Cardiac septum (tissue), 1 donor: ENCODE measurements at places on chromosomes 2 and 18. TPM values are rescaled to one million over a fixed set of nuclear protein-coding genes. Genes with fewer than 3 reads are reported as not detected.

- DNase-seq, result no peak
Observed at GRCh38 chr2:64711252-64711800, 57.6 kb upstream of the SERTAD2 start.

The MARCHF4 gene
- total RNA-seq, result not detected

The SPATA3 gene
- total RNA-seq, result not detected

The LYPD1 gene
- total RNA-seq, result 3.3 TPM

The FAM237A gene
- total RNA-seq, result 1.9 TPM

The SCYGR4 gene
- total RNA-seq, result not detected

The STEAP3 gene
- total RNA-seq, result 10.7 TPM

DNA sequence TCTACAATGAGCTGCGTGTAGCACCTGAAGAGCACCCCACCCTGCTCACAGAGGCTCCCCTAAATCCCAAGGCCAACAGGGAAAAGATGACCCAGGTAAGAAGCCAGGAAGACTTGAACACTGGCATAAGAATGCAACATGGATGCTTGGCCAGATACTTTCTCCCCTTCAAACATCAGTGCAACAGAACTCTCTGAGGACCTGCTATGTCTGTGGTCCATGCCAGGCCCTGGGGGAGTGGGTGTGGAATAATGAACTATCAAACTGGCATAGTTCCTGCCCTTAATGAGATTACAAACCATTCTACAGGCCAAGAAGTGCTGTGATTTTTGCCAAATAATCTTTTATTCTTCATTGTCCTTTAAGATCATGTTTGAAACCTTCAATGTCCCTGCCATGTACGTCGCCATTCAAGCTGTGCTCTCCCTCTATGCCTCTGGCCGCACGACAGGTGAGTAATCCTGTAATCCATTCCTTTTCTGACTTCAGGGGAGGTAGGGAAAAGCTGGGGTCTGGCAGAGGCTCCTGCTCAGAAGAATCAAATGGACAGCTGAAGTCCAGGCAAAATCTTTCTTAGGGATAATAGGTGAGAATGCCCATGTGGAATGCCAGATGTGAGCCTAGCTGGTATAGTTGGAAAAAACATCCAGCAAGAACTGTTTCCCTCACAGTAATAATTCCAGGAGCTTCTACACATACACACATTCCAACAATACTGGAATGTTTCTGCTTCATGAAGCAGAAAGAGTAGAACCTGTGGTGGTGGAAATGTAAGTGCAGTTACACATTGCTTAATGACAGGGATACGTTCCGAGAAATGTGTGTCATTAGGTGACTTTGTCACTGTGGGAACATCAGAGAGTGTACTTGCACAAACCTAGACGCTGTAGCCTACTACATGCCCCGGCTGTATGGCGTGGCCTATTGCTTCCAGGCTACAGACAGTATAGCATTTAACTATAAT is 16.2 kb downstream of the ACTG2 start:
- no peak for DNase-seq

The ITPRIPL1 gene
- total RNA-seq, result 0.83 TPM

The MPP4 gene
- not detected for total RNA-seq

- no peak for DNase-seq
Observed at GRCh38 chr2:106147159-106147558, 46.9 kb downstream of the UXS1 start.

The TBR1 gene
- 0.05 TPM for total RNA-seq

DNA sequence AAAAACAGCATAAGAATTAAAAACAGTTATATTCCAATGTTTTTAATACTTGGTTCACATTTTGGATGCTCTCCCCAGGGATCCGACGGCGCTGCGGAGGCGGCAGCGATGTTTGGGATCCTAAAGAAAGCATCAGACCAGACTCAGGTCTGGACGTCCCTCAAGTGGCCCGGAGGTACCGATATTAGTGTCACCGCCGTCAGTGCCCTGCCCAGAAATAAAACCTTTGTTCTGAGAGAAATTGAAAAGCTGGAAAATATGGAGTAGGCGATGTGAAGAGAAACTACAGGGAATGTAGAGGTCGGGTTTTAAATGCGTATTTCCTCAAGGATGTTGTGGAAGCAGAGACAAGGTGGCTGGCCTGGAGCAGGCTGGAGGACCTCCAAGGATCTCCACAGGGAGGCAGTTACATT is 683 bp upstream of the TBC1D8 start:
- no peak for DNase-seq

The GBX2 gene
- not detected for total RNA-seq

GRCh38 chr18:11714244-11714918 is 25.3 kb downstream of the GNAL start:
- no peak for DNase-seq

The CNGA3 gene
- total RNA-seq, result not detected

GRCh38 chr2:223464071-223464470 is 138.1 kb downstream of the SCG2 start:
- no peak for DNase-seq

DNA sequence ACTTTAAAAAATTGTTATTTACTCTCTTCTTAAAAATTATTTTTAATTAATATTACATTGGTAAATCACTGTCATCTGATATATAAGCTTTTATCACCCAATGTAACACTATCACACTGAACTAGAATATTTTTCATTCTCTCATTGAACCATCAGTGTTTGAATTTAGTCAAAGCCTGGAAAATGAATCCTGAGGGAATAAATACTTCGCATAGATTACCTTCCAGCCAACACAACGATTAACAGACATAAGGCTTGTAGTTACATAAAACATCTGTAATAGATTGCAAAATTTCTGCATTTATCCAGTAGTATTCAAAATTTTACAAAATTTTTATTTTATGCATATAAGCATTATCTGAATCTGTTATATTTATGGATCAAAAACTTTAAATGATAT is 314.9 kb downstream of the ERBB4 start:
- no peak for DNase-seq

DNA sequence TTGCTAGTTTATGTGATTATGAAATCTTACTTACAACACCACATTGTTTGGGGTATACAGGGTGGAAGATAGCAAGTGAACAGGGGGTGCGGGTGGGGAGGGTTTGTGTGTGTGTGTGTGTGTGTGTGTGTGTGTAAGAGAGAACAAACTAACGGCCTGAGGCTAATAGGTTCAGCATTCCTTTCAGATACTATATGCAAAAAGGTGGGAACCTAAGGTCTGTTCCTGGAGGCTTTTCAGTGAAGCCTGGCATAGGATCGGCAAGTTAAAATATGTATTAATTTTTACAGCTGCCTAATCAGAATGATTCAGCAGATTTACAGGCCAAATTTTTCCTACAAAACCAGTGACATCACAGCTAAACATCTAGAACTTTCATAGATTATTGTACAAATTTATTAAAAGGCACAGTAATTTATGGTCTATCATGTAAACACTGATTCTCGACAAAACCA is 7.6 kb upstream of the SPDYA start:
- no peak for DNase-seq

The SANBR gene
- total RNA-seq, result 9.6 TPM

The ABCB11 gene
- 0.03 TPM for total RNA-seq

DNA sequence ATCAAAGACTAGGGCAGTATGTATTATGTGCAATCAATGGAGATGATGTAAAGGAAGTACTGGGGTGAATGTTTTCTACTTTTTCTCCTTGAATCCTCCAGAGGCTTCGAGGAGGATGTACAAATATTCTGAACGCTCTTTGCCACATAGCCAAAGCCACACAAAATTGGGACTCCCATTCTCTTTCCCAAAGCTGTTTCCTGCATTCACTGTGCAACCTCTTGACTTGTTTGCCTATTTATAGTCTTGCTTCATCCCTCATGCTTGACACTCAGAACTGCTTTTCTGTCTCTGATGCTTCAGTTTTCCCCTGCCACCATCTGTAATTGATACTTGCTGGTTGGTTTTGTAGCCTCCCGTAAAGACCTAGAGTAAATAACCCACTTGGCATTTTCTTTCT is 208.2 kb upstream of the RBMS1 start:
- no peak for DNase-seq

The PPP3R1 gene
- total RNA-seq, result 33.4 TPM

- DNase-seq, result peak; percentile 74
Observed at GRCh38 chr2:109690822-109691541, 76.8 kb downstream of the SOWAHC start.

GRCh38 chr18:13893418-13893760 is 21.9 kb downstream of the MC2R start:
- no peak for DNase-seq

- no peak for DNase-seq
Observed at GRCh38 chr2:107687073-107687472, 139.6 kb upstream of the RGPD4 start.

DNA sequence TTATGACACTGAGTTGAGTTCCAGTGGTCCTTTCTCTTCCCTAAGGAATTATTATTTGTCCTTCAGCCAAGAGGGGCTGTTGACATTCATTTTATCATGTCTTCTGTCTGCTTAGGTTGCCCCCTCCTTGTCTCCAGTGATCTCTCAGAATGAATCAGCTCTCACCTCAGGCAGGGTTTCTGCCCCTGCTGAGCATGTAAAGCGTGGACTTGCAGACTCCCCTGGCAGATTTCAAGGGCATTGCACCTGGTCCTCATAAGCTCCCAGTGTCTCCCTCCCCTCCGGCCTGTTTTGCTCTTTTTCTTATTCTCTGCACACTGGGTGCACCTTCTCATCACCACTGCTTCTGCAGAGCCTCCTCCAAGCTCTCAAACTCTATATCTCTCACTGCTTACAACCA is 188.4 kb downstream of the KCNS3 start:
- no peak for DNase-seq

The IL1R2 gene
- total RNA-seq, result 1.0 TPM

The LRRC30 gene
- not detected for total RNA-seq

- DNase-seq, result no peak
Observed at GRCh38 chr18:9416563-9417072, 58.7 kb upstream of the RALBP1 start.

The SRD5A2 gene
- total RNA-seq, result not detected

GRCh38 chr18:39969803-39970494 is 1985.1 kb upstream of the PIK3C3 start:
- no peak for DNase-seq

GRCh38 chr2:100042562-100042961 is 99.8 kb downstream of the AFF3 start:
- DNase-seq, result no peak

- DNase-seq, result no peak
Observed at GRCh38 chr2:12714391-12715221, 2.1 kb upstream of the TRIB2 start.

DNA sequence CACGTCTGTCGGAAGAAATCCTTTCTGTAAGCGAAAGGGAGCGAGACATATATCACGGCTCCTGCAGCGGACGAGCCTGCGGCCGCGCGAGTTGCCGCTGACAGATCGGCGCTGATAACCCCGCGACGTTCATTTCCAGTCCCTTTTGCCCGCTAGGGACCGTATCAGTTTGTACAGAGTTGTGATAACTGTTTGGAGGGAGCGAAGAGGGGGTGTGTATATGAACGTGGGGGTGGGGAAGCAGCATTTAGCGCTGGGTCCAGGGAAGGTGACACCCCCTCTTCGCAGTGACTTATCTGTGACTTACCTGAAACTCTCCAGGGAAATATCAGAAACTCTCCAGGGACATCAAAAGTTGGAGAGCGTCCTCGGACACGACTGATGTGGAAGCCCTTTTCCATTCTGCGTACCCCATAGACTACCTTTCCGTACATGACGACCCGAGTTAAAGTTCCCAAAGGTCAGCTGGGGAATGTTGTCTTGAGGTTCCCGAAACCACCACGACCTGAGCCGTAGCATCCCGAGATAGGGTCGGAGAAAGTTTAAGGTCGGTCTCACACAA is 948 bp upstream of the GATA6 start:
- DNase-seq, result no peak

- DNase-seq, result no peak
Observed at GRCh38 chr18:11664286-11664685, 24.8 kb upstream of the GNAL start.

- peak; percentile 57 for DNase-seq
Observed at GRCh38 chr2:238509151-238509835, 82.6 kb downstream of the ASB1 start.

The ST8SIA5 gene
- total RNA-seq, result 23.3 TPM

DNA sequence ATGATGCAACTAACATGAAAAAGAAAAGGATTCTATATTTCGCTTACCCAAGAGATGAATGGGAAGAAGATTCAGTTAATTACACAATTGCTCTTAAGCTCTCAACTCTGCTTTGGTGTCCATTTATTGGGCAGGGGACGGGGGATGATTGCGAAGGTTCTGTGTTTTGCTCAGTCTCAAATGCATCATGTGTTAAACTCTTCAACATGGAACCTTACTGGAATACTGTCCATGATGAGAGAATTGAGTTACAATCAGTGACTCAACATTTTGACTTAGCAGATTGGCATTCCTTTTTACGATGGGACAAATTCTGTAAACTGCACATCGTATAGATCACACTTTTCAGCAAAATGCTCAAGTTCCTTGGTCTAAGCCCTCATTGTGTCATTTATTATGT is 135.6 kb downstream of the RBMS1 start:
- DNase-seq, result no peak

GRCh38 chr2:102417946-102418345 is 5.0 kb upstream of the IL18RAP start:
- no peak for DNase-seq
